Iris pigment epithelial cell (primary cell): ENCODE measurements at places on chromosomes 5 and 9.

DNA sequence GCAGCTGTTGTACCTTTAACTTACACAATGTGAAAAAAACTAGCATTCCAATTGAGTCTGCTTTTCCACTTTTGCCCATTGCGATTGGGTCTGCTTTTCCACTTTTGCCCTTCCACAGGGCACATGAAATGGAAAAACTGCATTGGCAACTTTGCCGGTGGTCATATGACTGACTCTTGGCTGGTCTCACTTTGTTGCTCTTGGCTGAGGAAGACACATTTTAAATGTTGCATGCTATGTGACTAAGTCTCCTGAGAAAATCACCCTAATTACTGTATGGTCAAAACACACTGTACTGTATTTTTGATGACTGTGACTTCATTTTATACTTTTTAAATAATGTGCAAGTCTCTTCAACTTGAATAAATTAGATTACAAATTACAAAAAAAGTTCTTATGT is 1.6 kb upstream of the OXCT1 start:
- DNase-seq = peak; percentile 8

DNA sequence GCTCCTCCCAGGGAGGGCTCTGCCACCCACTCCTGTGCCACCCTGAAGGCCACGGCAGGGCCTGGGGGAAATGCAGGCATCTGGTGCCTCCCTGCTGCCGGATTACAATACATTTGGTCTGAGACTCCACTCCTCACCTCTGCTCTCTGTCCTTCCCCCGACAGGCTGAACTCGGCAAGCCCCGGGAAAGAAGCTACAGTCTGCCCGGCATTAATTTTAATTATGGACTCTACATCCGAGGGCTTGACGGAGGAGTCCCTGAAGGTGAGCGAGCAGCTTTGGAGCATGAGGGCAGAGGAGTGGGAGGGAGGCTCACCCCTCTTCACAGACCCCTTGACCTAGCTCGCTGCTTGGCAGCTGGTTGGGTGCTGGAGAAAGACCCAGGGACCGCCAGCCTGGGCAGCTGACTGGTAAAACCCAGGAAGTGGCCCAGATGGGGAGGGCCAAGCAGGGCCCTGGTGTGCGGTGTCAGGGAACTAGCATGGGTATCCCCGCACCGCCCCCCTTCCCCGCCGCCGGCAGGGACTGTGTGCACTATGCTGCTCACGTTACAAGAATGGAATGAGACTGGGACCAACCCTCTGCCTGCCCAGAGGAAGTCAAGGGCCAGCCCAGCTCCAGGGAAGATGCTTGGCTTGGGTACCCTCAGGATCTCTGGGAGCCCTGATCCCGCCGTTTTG is 83.7 kb upstream of the BARHL1 start:
- DNase-seq = peak; percentile 16

DNA sequence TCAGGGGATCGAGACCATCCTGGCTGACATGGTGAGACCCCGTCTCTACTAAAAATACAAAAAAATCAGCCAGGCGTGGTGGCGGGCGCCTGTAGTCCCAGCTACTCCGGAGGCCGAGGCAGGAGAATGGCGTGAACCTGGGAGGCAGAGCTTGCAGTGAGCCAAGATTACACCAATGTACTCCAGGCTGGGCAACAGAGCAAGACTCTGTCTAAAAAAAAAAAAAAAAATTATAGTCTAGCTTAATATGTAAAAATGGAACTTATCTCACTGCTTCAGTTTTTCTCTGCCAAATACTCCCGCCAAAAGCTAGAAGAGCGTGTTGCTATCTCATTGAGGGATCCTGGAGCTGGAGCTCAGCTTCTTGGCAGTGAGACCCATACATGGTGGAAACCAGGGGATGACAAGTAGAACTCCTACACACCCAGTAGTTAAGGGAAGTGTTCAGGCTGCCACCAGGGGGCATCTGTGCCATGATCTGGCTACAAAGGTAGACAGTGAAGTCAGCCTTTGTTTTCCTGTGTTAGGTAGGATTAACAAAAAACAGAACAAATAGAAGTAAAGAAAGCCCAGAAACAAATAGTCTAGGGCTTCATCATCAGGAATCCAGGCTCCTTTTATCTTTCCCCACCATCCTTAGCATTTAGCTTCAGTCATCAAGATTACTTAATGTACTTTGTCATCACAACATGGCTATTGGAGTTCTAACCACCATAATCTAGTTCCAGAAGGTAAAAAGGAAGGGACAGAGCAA is 33.6 kb upstream of the GLIPR2 start:
- peak; percentile 82 for DNase-seq

DNA sequence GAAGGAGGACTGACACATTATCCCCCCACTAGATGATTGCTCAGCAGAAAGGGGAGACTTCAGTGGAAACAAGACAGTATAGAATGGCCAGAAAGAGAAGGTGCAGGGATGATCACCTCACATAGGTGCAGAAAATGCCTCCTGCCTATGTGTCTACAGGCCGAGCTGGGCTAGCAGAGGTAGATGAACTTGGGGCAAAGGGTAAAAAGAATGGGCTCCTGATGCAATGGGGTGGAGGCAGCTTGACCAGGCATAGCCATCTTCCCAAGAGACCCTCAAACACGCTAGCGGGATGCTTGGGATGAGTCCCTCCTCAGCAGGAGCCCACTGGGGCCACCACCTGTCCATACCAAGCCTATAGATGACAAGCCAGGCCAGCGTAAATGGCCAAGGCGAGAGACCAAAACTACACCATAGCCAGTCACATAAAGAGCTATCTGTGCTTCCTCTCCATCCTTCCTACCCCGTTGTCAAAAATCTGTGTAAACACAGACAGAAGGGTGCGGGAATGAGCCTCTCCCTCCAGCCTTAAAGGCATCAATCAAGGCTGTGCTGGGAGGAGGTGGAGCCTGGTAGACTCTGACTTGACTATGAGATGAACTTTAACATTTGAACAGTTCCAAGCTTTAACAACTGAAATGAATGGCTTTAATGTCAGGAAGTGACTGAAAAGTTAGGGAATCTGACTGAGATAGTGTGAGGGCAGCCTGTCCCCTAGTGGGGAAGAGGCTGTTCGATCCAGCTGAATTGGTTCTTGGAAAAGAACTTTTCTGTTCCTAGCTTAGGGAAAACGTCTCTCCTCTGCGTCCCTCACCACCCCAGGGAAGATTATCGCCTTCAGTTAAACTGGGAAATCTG is 10.4 kb downstream of the C9orf152 start:
- DNase-seq = no peak

- no peak for DNase-seq
These were observed 4.9 kb upstream of the GAPT start for GRCh38 chr5:58486290-58486689.

GRCh38 chr9:112050544-112051475 is 124.3 kb downstream of the SUSD1 start:
- peak; percentile 88 for DNase-seq

DNA sequence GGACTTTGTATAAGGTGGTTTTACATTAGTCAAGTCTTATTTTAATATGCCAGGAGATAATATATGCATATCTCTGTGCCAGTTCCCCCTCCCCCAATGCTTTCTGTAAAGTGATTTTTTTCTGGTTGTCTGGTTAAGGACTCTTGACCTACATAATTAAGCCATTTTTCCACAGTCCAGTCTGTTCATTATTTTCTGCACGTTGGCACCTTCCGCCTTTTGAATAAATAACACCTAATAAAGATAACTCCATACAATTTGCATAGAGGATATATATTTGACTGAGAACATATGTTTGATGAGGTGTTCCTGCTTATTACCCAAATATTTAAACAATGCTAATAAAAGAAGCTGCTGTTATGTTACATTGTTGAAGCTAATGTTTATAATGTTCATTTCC is 320.9 kb downstream of the DMAC1 start:
- no peak for DNase-seq

GRCh38 chr5:95856501-95856981 is 34.0 kb upstream of the GLRX start:
- DNase-seq = no peak

DNA sequence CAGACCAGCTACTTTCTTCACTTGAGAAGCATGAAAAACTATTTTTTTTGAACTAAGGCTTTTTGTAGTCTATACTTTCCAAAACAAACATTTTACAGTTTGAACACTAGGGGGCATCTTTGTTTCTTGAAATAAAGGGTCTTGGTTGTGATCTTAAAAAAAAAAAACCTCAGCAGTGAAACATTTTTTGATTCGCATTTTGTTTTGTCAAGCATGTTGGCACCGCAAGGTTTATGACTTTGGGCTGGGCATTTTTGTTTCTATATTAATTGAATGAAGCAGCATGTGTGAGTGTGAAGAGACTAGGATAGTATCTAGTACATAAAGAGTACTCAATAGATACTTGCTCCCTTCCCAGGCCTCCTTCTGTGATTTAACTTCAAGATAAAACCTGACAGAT is 31.6 kb upstream of the ACOT12 start:
- peak; percentile 53 for DNase-seq

DNA sequence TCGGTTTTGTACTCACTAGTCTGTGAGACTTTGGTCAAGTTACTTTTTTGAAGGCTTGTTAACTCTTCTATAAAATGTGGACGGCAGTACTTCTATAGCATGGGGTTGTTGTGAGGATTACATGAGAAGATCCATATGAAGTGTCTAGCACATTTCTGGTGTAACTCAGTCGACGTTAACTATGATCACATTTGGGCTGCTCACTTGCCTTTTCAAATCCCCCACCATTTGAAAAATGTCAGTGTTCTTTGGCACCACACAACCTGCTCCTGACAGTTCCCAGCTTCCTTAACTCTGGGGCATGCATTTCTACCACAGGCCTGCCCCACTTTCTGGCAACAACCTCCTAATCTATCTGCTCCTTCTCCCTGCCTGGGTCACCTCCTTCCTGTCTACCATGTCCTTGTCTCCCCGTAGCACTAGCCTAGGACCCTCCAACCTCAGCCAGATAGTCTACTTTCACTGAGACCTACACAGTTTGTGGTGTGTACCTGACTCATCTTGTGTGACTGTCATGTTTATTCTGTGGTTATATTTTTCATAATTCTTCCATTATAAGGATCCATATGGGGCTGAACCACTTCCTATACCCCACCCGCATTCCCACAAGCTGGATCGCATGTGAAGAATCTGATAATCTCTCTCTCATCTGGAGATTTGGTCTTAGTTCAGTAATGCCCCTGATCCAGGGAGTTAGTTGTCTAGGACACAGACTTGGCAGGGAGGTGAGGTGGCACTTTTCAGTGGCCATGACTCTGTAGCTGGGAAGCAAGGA is 30.2 kb upstream of the BASP1 start:
- DNase-seq = peak; percentile 48
